Stimulated activated memory B cell treated with anti-CD40 and anti-IgM and Interleukin-4, amounts not matched to agents 10 μg/mL and 1 μg/mL and 100 μg/mL, for 72 hours (primary cell): ENCODE measurements at places on chromosomes 1 and 21.

GRCh38 chr21:40060083-40060677 is 192.9 kb downstream of the PCP4 start:
- no peak for ATAC-seq

DNA sequence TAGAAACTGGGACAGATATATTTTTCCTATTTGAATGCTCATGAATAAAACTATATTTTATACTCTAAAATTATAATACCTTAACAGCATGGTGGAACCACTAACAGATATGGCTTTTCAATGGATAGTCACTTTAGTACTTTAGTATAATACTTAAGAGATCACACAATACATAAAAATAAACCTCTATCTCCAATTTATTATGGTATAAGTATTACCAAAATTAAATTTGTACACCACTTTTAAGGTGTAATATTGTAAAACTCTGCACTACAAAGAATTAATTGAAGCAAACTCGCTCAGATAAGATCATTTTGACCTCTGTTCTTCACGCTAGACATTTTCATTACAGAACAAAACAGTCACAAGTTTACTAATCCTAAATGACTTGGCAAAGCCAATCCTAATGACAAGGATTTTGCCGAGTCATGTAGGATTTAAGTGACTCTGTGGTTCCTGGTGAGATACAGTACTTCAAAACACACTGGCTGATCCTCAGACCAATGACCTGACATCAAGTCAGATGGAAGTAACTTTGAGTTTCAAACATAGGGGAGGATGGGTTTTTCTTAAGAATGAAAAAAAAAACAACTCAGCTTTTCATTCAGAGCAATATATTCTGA is 200.6 kb downstream of the SMYD3 start:
- no peak for ATAC-seq

- no peak for ATAC-seq
These were observed 23.5 kb downstream of the MIA3 start for GRCh38 chr1:222641269-222641948.

- ATAC-seq: no peak
These were observed 549.2 kb upstream of the BRINP3 start for GRCh38 chr1:191026828-191027227.

- ATAC-seq: no peak
These were observed 55.5 kb upstream of the CNN3 start for GRCh38 chr1:94982398-94982797.

DNA sequence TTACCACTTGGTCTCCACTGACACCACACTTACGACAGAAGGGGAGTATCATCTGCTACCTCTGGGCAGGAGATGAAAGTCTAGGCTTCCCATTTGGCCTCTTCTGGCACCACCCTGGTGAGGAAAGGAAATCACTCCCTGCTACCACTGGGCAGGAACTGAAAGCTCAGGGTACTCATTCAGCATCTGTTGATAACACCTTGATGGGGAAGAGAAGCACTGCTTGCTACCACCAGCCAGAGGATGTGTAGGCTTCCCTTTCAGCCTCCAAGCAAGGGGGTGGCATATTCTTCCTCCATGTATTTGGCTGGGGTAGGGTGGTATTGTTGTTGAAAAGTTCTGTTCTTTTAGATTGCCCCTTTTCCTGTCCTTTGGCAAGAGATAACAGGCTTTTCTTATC is 115.0 kb downstream of the ACBD6 start:
- no peak for ATAC-seq

DNA sequence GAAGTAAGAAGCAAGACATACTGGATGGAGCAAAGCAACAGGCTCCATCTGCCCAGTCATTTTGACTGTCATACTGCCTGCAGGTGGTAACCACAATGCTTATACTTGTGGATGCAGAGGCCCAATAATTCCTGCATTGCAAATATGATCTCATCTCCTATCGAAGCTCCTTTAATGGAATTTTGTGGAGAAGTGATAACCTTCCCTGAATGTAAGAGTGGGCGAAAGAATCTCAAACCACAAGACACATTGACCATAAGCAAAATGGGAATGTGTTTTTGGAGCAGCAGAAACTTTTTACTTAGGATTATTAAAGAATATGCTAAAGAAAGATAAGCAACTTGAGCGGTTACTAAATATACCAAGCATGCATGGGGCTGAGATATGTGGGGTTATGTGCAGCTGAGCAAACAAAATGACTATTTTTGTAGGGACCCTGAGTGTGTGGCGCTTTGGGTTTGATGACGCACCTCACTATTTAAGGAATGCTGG is 77.4 kb upstream of the BACH1 start:
- ATAC-seq: no peak

- ATAC-seq: no peak
These were observed 82.5 kb upstream of the DPH5 start for GRCh38 chr1:101108111-101108500.

- peak; percentile 99 for ATAC-seq
These were observed 17.3 kb upstream of the PKNOX1 start for GRCh38 chr21:42956824-42957630.

DNA sequence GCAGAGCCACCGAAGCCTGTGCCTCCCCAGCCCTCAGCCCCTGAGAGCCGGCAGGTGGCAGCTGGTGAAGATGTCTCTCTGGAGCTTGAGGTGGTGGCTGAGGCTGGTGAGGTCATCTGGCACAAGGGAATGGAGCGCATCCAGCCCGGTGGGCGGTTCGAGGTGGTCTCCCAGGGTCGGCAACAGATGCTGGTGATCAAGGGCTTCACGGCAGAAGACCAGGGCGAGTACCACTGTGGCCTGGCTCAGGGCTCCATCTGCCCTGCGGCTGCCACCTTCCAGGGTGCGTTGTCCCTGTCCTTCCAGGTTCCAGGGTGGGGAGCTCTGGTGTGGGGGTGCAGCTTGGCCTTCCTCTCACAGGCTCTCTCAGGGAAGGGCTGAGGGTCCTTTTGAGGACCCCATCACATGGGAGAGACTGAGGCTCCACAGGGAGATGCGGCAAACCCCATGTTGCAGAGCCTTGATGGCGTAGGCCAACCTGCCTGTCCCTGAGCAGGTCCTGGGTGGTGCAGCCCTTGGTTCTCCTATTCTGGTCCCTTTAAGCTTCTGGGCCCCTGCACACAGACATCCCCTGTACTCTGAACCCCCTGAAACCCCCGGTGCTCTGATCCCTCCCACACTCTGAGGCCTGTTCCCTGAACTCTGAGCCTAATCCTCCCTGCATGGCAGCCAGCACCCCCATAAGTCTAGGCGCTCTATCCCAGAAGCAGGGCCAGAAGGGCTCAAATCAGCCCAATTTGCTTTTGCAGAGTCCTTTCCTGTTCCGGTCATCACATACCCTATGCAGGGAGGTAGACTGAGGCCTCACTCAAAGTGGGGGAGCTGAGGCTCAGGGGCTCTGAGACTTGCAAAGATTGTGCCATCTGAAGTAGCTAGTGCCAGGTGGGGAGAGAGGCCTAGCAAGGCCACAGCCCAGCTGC is 88.5 kb downstream of the TRIM11 start:
- no peak for ATAC-seq
